ENCODE measurements at places on chromosomes 6 and 20. TPM values are rescaled to one million over a fixed set of nuclear protein-coding genes. Genes with fewer than 3 reads are reported as not detected.

GRCh38 chr20:50595433-50595895 is 85.3 kb downstream of the PTPN1 start:
- no peak for DNase-seq

Gene RTF2
- polyA plus RNA-seq = 84.7 TPM

DNA sequence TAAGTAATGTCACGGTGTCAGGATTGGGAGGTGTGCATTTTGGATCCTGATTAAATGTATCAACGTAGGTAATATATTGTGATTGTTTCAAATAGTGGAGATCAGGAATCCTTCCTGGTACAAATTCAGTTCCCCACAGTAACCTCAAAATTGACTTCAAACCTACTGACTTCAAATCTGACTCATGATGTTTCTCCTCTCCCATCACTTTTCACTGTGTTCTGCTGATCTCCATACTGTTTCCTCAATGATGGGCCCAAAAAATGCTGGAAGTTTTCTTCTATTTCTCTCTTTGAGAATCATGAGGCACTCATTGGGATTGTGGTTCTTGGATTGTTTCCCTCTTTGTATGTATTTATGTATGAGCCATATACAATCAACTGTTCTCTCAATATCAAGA is 35.9 kb downstream of the LAMA2 start:
- no peak for DNase-seq

Gene LINC00237
- polyA plus RNA-seq = not detected

DNA sequence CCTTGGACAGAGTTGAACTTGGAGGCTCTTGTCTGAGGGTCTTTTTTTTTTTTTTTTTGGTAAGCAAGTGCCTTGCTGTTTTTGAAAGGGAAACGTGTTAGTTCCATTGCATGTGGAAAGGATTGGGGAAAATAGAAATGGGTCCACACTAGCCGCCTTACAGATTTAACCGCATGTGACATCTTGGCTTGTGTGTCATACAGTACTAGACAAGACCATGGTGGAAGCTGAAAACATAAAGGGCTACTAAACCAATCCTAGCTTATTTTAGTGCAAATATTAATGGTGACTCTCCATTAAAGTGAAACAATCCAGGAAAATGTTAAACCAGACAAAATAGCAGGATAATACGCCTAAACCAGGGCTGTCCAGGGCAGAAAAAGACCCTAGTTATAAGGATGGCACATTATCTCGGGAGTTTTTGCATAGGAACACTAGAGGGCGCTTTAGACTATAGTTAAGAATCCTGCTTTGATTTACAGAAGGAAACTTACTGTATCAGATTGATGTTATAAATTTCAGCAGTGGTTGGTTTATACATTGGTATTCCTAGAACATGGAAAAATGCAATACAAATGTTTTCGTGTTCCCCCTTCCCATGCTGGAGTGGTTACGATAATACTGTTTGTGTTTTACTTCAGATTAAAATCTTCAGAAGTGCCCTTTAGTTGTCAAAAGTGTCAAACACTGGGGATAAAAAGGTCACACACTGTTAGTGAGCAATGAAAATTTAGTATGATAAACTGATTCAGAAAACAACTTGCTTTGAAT is 59.8 kb upstream of the DEK start:
- peak; percentile 12 for DNase-seq

Gene DZANK1
- 2.4 TPM for polyA plus RNA-seq

Gene PPP1R3G
- 2.4 TPM for polyA plus RNA-seq

DNA sequence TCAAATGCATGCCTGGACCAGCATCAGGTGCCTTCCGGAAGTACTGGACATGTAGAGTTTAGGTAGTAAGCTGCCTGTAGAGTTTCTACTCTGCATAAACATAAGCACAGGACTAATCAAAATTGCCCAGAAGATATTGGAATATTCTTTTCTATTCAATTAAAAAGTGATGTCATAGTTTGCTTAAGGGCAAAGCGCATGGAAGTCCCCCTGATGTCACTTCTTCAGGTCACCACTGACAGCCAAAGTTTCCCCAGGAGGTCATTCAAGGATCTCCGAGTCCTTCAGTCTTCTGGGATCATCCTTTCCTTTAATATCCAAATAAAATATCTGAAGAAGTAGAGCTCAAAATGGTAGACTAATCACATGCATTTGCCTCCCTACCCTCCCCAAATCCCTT is 17.5 kb upstream of the RIN2 start:
- no peak for DNase-seq

- DNase-seq = no peak
These were observed 103.1 kb upstream of the ID4 start for GRCh38 chr6:19734061-19734460.

Gene TBX18
- polyA plus RNA-seq = 0.43 TPM

Gene RGS17
- 2.4 TPM for polyA plus RNA-seq

Gene CYP39A1
- polyA plus RNA-seq = 3.4 TPM

- peak; percentile 64 for DNase-seq
These were observed 2.7 kb downstream of the VEGFA start for GRCh38 chr6:43772681-43773049.

DNA sequence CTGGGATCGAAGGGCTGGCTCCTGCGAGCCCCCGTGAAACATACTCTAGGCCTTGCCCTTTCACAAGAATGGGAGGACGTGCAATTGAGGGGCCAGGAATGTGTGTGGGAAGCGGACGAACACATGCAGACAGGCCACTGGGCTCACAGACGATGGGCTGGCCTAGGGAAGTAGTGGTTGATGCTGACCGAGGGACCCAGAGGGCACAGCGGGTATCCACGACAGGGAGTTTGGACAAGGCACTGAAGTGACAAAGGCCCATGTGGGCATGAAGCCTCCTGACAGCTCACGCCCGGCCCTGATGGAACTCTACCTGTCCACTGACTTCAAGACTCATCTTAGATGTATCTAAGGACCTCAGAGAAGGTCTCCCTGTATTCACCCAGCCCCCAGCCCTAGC is 52.2 kb downstream of the MYH7B start:
- no peak for DNase-seq

- no peak for DNase-seq
These were observed 59.1 kb upstream of the OGFRL1 start for GRCh38 chr6:71229477-71229876.

Measured in large intestine (tissue), 12 donors.